ENCODE measurements at places on chromosomes 1 and 21.

DNA sequence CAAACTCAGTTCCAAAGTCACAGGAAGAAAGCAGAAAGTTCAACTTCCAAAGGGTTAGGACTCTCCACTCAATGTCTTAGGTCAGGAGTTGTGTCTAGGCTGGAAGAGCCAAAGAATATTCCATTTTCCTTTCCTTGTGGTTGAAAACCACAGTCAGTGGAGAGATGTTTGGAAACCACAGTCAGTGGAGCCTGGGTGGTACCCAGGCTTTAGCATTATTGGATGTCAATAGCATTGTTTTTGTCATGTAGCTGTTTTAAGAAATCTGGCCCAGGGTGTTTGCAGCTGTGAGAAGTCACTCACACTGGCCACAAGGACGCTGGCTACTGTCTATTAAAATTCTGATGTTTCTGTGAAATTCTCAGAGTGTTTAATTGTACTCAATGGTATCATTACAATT, 11.7 kb downstream of the ATF3 start:
- DNase-seq = no peak

DNA sequence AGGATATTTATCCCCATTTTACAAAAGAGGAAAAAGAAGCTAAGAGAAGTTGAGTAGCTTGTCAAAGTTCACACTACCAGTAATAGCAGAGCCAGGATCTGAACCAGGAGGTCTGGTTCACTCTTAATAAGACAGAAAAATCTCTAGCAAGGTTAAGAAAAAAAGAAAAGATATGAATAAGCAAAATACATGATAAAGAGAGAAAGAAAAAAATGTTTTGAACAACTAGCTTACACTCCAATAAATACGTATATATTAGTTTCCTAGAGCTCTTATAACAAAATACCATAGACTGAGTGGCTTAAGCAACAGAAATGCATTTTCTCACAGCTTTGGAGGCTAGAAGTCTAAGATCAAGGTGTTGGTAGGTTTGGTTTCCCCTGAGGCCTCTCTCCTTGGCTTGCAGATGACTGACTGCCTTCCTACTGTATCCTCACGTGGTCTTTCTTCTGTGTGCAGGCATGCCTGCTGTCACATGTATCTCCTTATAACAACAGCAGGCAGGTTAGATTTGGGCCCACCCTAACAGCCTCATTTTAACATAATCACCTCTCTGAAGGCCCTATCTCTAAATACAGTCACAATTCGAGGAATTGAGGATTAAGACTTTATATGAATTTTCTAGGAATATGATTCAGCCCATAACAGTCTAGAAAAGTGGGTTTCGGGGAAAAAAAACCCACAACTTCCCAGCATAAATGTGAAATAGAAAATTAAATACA, 60.4 kb downstream of the LEPR start:
- DNase-seq = no peak

- DNase-seq = no peak
Measured at GRCh38 chr1:91872559-91873081, 13.3 kb downstream of the TGFBR3 start.

- no peak for DNase-seq
Measured at GRCh38 chr21:42724226-42724920, 71.0 kb downstream of the PDE9A start.

GRCh38 chr1:200265881-200266280, 144.0 kb downstream of the ZNF281 start:
- DNase-seq = no peak

- no peak for DNase-seq
Measured at GRCh38 chr1:197776351-197777105, 1.2 kb upstream of the DENND1B start.

DNA sequence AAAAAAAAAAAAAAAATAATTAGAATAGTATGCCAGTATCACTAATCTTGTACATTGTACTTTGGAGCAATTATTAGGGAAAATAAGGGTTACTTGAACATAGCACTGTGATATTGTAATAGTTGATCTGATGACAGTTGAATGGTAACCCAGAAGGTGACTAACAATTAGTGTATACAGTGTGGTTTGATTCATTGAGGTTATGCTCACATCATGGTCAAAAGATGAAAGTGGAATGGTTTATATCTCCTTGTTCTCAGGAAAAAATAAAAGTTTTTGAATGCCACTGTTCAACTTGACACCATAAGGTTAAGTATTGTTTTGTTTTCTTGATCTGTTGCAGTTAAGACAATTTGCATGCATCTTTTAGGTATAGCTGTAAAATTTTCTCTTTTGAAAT, 87.0 kb downstream of the GPR52 start:
- DNase-seq = no peak

DNA sequence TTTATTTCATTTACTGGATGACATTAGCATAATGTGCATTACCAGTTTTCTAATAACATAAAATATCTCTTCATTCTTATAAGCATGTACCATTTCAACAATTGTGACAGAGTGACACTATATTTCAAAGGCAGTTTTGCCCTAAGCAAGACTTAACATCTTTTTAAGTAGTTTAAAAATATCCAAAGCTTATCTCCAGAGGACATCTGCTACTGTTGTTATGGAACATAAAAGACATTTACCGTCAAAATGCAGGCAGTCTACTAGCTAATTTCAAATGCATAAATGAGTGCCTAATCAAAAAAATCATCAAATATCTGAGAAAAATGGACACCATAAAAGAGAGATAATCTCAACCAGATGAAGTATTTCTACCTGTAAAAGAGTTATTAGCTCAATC, 782.4 kb upstream of the BRINP3 start:
- DNase-seq = no peak

- no peak for DNase-seq
Measured at GRCh38 chr21:25273959-25274358, 333.3 kb downstream of the MRPL39 start.

GRCh38 chr1:38547321-38547720, 312.3 kb downstream of the RRAGC start:
- no peak for DNase-seq

DNA sequence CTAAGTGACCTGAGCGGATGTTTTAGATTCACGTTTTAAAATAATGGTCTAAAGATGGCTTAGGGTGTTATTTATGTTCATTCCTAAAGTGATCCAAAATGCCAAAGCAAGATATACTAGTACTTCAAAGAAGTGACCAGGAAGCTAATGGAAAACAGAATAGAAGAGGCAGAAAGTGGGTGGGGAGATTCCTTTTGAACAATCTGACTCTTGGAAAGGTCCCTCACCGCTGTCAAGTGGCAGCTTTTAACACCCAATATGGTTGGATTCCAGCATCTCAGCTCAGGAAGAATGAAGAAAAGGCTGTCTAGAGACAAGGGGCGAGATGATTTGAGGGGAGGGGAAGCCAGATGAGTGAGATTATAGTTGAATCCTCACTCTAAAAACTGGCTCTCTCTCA, 90.3 kb downstream of the SCMH1 start:
- no peak for DNase-seq

DNA sequence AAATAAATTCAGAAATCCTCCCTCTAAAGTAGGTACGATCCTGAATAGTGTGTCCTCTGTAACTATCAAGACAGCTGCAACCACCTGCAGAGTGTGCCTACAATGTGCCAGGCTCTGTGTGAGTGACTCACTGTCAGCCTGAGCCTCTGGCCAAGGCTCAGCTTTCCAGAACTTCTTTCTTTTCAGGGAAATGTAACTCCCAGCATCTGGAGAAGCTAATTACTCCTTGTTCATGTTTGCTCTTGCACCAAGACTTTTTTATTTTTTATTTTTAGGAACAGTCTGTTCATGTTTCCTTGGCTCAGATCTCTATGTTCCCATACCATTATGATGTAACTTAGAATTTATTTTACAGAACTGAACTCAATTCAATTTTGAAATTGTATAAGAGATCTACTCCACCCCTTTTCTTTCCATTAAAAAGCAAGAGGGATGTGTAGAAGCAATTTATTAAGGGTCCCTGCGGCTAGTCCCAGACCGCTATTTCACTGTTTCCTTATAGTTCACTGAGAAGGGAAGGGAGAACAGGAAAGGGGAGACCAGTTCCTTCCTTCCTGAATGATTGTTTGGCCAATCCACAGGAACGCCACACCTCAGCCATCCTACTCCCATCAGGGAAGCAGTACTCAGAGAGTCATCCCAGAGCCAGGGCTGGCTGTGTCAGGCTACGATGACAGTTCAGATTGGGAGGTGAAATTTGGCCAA, 112.4 kb upstream of the ZNF648 start:
- DNase-seq = no peak

- DNase-seq = no peak
Measured at GRCh38 chr1:160083968-160084770, 2.8 kb downstream of the KCNJ9 start.

DNA sequence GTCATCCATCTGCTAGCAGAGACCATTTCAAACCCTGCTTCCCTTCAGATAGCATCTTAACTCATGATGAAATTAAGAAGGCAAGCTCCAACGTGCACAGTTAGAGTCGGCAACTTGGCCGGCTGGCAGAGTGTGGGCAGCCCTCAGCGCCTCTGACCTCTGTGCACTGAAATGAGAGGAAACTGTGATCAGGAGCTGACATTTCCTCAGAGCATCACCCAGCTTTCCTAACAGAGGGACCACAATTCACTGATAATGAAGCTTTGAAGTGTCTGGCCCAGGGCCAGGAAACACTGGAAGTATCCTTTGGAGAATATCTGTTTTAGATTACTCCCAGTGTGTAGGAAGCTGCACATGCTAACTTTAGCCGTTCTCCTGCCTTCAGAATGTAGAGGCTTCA, 145.0 kb upstream of the ZC3H11B start:
- DNase-seq = no peak

GRCh38 chr1:191912517-191912916, 245.7 kb upstream of the RGS18 start:
- DNase-seq = no peak

GRCh38 chr1:198978523-198978922, 339.7 kb downstream of the PTPRC start:
- no peak for DNase-seq

GRCh38 chr21:44260066-44260465, 1.6 kb downstream of the DNMT3L start:
- DNase-seq = no peak

DNA sequence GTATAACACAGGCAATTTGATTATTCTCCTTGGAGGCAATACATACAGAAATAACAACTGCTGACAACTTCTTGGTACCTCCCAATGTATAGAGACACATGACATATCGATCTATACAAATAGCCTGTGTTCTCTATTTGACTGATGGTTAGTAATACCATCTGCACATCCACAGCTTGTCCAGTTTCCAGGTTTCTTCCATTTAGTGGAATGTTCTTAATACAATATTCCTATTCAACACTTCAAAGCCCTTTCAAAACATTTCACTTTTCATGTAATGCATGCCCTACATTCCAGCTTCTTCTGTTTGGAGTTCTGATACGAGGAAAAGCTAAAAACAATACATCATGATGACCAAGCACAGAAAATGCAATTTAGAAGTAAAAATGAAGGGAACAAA, 37.0 kb upstream of the GORAB start:
- no peak for DNase-seq

DNA sequence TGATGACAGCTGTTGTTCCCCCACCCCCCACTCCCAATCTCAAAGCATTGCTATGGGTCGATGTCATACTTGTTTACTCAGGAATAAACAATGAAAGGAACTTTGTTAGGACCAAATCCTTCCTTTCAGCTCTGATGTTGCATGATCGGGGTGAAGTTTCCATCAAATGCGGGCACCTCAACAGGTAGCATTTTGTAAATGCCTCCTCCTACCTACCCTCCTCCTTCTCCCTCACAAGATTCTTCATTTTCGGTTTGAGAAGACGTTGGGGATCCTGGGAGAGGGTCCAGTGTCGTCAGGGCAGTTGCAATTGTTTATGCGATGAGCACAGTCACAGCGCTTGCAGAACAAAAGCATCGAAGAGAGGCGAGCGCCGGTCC, 758 bp upstream of the HUNK start:
- DNase-seq = no peak

DNA sequence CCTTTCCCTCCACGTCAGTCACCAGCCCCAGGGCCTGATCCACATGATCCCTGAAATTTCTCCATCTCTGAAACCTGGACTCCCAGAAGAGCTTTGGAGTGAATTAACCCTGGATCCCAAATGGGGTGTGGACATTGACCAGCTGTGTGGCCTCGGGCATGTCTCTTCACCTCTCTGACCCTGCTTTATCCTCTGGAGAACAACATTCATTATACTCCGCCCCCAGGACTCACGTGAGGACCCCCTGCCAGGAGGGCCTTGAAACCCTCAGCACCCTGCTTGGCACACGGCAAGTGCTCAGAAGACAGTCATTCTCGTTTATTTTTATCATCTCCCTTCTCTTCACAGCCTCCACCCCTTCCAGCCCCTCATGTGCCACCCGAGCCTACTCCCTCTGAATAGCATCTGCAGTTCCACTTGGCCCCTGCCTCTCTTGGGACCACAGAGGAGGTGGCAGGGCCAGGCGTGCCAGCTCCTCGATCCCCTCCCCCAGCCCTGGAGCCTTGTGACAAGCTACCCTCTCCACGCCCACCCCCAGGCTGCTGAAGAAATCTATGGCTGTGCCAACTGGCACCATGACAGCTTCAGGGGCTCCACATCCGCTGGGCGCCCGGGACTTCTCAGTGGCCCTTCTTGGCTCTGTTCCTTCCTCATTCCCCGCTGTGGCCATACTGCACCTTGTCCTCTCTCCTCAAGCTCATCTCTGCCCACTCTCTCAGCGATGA, 18.0 kb downstream of the ADGRB2 start:
- DNase-seq = no peak

DNA sequence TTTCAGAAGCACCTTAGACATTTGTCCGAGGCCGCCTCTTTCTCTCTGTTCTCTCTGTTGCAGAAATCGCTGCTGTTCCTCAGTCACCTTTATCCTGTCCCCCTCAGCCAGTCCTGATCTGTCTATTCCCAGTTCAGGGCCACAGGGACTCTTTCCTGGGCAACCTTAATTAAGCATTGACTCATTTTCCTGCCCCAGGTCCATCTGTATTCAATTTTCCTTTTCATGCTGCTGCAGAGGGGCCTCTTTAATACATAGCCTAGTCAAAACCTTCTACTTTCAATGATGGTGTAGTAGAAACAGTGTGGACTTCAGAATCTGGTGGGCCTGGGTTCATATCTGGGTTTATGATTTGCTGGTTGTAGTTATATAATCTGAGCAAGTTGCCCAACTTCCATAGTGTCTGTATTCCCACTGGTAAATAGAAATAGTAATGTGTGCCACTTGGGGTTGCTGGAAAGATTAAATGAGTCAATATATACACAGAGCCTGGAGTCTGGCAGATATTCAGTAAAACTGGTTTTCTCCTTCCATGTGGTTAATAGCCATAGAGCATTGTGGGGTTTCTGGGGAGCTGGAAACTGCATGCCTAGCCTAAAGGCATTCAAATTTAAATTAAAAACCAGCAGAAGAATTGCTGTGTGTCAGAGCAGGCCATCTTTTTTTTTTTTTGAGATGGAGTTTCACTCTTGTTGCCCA, 4.5 kb downstream of the TRAF5 start:
- no peak for DNase-seq

DNA sequence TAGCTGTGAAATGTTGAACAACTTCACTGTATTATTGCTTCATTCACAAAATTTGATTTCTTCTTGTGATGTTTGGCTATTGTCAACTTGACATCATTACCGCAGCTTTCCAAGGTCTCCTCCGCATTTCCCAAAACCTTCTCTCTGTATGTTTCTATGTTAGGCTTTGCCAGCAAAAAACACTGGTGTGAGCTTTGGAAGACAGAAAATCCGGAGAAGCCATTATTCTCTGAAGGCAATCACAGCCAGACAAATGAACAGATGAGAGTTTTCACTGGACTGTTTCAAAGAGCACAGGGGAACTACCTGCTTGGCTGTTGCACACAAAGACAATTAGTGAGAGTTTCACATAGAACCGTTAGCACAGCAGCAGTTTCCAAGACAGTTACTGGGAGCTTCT, 609.6 kb downstream of the BRINP3 start:
- no peak for DNase-seq

Data from NT2/D1 (cell line).